ENCODE measurements at places on chromosomes 16 and 17.

DNA sequence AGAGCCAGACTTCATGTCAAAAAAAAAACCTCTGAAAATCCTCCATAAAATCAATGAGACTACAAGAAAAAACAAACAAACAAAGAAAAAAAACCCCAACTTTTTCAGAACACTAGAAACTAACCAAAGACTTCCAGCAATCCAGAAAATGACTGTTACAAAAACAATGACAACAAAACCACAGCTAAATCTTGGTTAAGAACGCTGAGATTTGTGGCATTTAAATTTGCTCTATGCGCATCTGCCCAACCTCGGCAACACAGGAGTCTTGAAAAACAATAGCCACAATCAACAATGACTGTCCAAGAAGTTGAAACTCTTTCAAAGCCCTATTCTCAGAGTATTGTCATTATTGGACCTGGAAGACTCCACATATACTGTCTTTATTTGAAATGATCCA is 402.4 kb downstream of the ZFHX3 start:
- H3K4me1 ChIP-seq = no peaks in the 10 kb centered on the region
- H3K27me3 ChIP-seq = no peaks in the 10 kb centered on the region
- no peak overlapping the region for H3K27ac ChIP-seq
- no peak for DNase-seq
- no peaks in the 10 kb centered on the region for H3K36me3 ChIP-seq

GRCh38 chr17:38465391-38466345 is 37.4 kb downstream of the ARHGAP23 start:
- peak overlapping the region; percentile 52 for H3K4me3 ChIP-seq
- H3K36me3 ChIP-seq = peaks cover 44% of the 10 kb centered on the region
- peaks cover 41% of the 10 kb centered on the region for H3K4me1 ChIP-seq
- peak; percentile 64 for DNase-seq

GRCh38 chr16:3578610-3579551 is 1.7 kb upstream of the NLRC3 start:
- H3K4me3 ChIP-seq = no peak overlapping the region
- peaks cover 16% of the 10 kb centered on the region for H3K36me3 ChIP-seq
- DNase-seq = no peak
- no peaks in the 10 kb centered on the region for H3K4me1 ChIP-seq
- peaks cover 8% of the 10 kb centered on the region for H3K27me3 ChIP-seq
- no peak overlapping the region for H3K27ac ChIP-seq

- H3K27ac ChIP-seq = no peak overlapping the region
- H3K4me1 ChIP-seq = no peaks in the 10 kb centered on the region
- H3K4me3 ChIP-seq = no peak overlapping the region
- no peaks in the 10 kb centered on the region for H3K36me3 ChIP-seq
- DNase-seq = no peak
Observed at GRCh38 chr17:79517827-79518584, 92.8 kb downstream of the RBFOX3 start.

GRCh38 chr17:67637901-67638641 is 79.7 kb upstream of the NOL11 start:
- H3K27me3 ChIP-seq = no peaks in the 10 kb centered on the region
- peaks cover 9% of the 10 kb centered on the region for H3K4me1 ChIP-seq
- H3K27ac ChIP-seq = peak overlapping the region; percentile 50
- peaks cover 5% of the 10 kb centered on the region for H3K36me3 ChIP-seq
- peak; percentile 51 for DNase-seq
- no peak overlapping the region for H3K4me3 ChIP-seq

DNA sequence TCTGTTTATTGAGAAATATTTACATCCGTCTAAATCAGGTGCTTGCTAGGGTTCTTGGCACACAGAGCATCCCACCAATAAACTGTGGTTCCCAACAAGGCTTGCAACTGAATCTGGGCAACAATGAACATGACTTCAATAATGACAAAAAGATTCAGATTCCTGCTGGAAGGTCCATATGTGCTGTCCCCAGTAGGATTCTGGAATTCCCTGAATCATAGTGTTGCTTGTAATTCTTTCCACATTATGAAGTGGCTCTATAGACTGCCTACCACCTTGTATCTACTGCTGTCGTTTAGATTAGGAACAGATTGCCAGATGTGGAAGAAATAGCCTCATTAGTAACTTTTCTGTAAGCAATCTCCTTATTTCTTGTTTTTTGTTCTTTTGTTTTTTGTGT is 265.9 kb downstream of the WWOX start:
- no peak overlapping the region for H3K27ac ChIP-seq
- no peak overlapping the region for H3K4me3 ChIP-seq
- peaks cover 6% of the 10 kb centered on the region for H3K4me1 ChIP-seq
- no peak for DNase-seq
- H3K27me3 ChIP-seq = no peaks in the 10 kb centered on the region

GRCh38 chr17:80482555-80483308 is 6.3 kb upstream of the NPTX1 start:
- H3K4me3 ChIP-seq = no peak overlapping the region
- H3K27ac ChIP-seq = no peak overlapping the region
- peaks cover 76% of the 10 kb centered on the region for H3K27me3 ChIP-seq
- H3K36me3 ChIP-seq = no peaks in the 10 kb centered on the region
